ENCODE measurements at places on chromosomes 11 and 22. TPM values are rescaled to one million over a fixed set of nuclear protein-coding genes. Genes with fewer than 3 reads are reported as not detected.

- no peak for DNase-seq
Measured at GRCh38 chr11:130262424-130262823, 52.3 kb downstream of the ZBTB44 start.

- DNase-seq = no peak
Measured at GRCh38 chr11:794766-795633, 3.1 kb downstream of the SLC25A22 start.

DNA sequence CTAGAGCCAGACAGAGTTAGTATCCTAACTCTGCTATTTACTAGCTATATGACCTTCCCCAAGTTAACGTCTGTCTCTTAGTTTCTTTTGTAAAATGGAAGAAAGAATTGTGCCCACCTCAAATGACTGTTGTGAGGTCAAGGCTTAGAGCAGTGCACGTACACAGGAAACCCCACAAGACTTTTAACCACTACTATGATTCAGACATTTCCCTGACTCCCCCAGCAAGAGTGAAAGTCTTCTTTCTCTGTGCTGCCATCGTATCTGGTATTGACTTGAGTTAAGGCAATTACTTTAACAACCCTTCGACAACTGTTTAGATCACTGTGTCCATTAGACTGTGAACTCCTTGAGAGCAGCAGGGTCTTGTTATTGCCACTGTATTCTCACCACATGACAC lies 2.6 kb upstream of the OR52W1 start:
- no peak for DNase-seq

GRCh38 chr11:91219535-91219934 lies 996.7 kb upstream of the CHORDC1 start:
- no peak for DNase-seq

DNA sequence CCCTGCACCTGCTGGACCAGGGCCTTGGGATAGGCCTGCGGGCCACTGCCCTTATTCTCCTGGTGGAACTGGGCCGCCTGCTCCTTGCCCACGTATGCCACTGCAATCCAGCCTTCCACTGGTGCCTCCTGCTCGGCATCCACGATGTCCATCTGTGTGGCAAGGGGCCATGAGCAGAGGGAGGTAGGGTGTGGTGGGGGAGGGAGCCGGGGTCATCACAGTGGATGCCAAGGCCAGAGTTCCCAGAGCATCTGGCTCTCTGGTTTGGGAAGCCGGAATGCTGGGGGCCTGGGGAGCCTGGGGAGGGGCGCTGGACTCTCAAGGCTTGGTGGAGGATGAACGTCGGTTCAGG lies 627 bp downstream of the RNF215 start:
- DNase-seq = no peak

DNA sequence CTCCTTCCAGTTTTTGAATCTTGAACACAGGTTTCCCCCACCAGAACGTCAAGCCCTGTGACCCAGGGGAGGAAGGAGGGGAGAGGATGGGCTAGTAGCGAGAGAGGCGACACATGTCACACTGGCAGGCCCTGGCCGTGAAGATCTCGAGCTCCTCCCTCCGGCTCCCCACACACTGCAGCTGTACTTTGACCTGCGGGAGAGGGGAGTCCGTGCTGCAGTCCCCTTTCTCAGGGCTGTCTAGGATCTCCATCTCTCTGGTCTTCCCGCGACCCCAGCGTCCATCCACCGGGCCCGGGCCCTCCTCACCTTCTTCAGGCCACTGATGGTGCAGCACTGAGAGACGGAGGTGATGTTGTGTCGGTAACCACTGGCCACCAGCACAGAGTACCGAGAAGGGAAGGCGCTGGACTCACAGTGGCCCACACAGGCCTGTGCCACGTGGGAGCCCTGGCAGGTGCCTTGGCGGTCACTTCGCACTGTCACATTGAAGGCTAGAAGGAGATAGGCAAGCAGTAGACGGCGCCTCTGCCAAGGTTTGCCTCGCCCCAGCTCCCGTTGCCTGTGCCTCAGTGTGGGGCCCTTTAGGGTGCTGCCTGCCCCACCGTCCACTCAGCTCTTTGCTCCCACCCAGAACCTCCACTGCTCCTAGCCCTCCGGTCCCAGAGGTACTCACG lies 873 bp downstream of the GPHA2 start:
- peak; percentile 9 for DNase-seq

DNA sequence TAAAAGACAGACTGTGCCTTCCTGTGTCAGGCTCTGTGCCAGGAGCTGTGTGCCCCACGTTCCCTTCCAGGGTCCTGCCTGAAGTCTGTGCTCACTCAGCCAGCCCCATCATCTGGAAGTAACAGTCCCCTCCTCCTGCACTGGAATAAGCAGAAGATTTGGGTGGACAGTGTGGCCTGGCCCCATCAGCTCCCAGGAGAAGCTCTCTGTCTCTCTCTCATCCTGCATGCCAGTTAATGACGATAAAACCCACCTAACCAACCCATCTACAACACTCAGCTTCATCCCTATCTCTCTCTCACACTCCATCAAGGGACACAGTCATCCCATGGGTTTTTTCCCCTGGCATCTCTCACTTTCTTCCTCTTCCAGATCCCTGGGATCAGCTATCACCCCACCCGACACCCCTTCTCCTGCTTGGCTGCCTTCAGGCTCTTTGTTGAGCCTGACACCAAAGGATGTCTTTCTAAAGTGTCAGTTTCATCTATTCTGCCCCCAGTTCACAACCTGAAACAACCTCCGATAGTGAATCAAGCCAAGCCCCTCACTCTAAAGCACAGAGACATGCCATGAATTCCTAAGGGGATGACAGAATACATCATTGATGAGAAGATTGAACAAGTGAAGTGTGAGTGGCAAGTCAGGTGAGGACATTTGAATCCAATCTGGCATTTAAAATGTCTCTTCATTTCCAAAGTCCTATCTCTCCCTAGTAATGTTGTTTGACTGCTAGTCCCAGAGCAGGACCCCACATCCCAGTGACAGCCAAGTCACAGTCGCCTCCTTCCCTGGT lies 91.4 kb upstream of the TOP3B start:
- DNase-seq = no peak

GRCh38 chr11:33912405-33913361 lies 20.8 kb upstream of the LMO2 start:
- DNase-seq = no peak

GRCh38 chr11:92154110-92154509 lies 70.5 kb upstream of the FAT3 start:
- DNase-seq = no peak

- no peak for DNase-seq
Measured at GRCh38 chr11:126546191-126546590, 190.7 kb downstream of the ST3GAL4 start.

GRCh38 chr22:37557321-37558001 lies 2.8 kb upstream of the CDC42EP1 start:
- DNase-seq = no peak

DNA sequence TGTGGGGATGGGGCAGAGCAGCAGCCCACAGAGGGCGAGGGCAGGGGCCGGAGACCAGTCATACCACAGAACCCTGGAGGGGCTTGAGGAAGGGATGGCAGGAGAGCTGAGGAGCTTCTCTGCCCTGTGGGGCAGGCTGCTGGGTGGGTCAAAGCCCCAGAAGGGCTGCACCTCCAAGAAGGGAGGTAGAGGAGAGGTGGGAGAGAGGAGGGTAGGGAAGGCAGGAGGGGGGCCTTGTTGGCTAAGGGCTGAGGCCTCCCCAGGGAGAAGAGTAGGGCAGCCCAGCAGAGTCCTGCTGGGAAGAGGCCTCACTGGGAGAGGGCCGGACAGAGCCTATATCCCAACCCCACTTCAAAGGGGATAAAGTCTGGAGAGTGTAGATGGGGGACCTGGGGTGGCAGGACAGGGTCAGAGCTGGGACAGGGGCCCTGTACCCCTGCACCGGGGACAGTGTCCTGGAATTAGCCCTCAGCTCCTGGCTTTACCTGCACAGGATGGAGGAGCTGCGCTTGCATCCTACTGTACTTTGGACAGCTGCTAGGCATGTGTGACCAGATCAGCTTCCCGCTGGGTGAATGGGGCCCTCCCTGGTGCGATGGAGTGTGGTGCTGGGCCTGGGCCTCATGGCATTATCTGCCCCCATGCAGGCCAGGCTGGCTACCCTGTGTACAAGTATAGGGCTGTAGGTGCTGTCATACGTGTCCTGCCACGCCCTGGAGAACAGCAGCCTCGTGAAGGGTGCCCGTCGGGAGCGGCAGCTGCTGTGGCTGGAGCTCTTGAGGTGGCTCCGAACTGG lies 7.3 kb downstream of the DGCR6L start:
- no peak for DNase-seq

DNA sequence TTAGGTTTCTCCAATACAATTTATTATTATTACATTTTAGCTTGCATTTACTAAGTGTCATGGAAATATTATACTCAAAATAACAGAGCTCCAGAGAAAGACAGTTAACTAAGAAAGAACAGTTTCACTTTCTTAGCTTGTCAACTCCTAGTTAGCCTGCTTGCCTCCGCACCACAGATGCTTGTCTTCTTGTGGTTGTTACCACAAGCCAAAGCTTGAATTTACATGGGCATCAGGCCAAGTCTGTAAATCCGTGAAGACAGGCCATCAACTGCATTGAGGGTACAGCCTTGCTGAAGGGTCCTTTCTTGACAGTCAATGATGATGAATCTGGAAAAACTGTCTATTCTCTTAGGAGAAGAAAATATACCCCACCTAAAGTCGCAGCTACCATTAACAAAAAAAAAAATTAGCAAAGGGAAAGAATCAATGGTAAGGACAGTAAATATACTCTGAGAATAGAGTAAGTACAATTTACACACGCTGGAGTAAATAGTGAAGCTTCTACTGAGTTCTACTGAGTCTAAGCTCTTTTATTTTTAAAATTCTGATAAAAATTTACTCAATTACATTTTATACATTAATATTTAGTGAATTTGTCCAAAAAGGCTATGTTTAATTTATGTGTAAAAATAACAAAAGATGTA lies 15.6 kb upstream of the DENND5A start:
- no peak for DNase-seq

- no peak for DNase-seq
Measured at GRCh38 chr11:72589802-72590761, 84.1 kb downstream of the PDE2A start.

DNA sequence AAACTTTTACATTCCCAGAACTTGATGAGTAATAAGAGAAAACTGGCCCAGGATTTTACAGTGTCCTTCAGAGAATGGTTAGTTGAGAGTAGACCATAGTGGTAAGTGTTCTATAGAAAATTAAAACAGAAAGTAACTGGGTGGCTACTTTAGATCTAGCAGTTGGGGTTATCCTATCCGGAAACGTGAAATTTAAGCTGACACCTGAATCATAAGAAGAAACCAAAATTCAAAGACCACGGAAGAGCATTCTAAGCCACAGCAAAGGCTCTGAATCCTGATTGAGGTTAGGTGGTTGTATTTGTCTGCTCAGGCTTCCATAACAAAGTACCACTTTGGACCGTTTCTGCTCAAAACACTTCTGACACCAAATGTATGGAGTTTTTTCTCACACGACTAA lies 34.0 kb downstream of the TTC17 start:
- DNase-seq = no peak

GRCh38 chr11:35035894-35036408 lies 103.0 kb upstream of the CD44 start:
- DNase-seq = no peak

DNA sequence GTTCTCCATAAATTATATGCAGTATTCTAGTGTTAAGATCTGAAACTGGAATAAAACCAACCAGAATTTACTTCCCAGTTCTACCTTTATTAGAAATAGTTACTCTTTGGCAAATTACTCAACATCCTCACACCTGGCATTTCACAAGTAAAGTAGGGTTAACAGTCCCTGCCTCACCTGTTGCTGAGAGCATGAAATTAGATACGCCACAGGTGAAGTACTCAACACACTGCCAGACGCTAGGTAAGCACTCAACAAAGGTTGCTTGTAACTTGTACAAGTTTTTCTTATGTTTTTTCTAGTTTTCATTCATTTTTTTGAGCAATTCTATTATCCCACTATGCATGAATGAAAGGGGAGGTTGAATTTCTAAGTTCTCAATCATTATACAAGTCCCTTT lies 267.6 kb upstream of the ARHGAP42 start:
- no peak for DNase-seq

- no peak for DNase-seq
Measured at GRCh38 chr11:101442171-101442570, 141.6 kb downstream of the TRPC6 start.

- no peak for DNase-seq
Measured at GRCh38 chr11:35541621-35542375, 16.4 kb upstream of the PAMR1 start.

- DNase-seq = no peak
Measured at GRCh38 chr11:87422566-87422965, 384.8 kb downstream of the TMEM135 start.

- no peak for DNase-seq
Measured at GRCh38 chr11:2198621-2199365, 27.2 kb upstream of the TH start.

DNA sequence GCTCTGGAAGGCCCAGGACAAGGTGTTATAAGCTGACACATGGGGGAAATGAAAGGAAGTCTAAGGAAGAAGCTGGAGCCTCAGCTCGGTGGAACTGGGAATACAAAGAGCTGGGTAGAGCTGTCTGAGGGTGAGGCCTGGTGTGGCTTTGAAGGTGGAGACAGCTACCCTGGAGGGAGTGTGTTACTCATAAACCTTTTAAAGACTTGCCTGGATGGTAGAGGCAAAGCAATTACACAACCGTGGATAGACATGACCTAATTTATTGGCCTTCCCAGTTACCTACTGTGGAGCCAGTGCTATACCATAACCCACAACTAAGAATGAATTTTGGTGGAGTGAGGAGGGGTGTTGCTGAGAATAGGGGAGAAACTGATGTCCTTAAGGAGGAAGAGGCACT lies 22.6 kb downstream of the EXPH5 start:
- DNase-seq = no peak

- no peak for DNase-seq
Measured at GRCh38 chr11:20626279-20626678, 26.9 kb downstream of the SLC6A5 start.

- peak; percentile 34 for DNase-seq
Measured at GRCh38 chr11:93740730-93741093, 583 bp downstream of the TAF1D start.

- no peak for DNase-seq
Measured at GRCh38 chr11:16311831-16312230, 44.5 kb downstream of the SOX6 start.

FOLH1 gene
- total RNA-seq = 4.9 TPM

MOV10L1 gene
- total RNA-seq = 3.3 TPM

ARHGAP42 gene
- 7.3 TPM for total RNA-seq

XKR3 gene
- total RNA-seq = not detected

TSGA10IP gene
- not detected for total RNA-seq

CASP5 gene
- not detected for total RNA-seq

BRSK2 gene
- total RNA-seq = 35.9 TPM

TEX54 gene
- total RNA-seq = not detected

PHLDA2 gene
- total RNA-seq = not detected

FXYD6 gene
- 69.3 TPM for total RNA-seq

OMP gene
- not detected for total RNA-seq

All from frontal cortex (tissue), 4 donors.